ENCODE measurements at places on chromosomes 4 and X. TPM values are rescaled to one million over a fixed set of nuclear protein-coding genes. Genes with fewer than 3 reads are reported as not detected.
A peak's percentile ranks its signal among the peaks of the same experiment; 100 is the strongest.

The GUCY1B1 gene
- 98.7 TPM for total RNA-seq

GRCh38 chrX:105167233-105167632, 53.3 kb downstream of the TEX13A start:
- ATAC-seq = no peak

DNA sequence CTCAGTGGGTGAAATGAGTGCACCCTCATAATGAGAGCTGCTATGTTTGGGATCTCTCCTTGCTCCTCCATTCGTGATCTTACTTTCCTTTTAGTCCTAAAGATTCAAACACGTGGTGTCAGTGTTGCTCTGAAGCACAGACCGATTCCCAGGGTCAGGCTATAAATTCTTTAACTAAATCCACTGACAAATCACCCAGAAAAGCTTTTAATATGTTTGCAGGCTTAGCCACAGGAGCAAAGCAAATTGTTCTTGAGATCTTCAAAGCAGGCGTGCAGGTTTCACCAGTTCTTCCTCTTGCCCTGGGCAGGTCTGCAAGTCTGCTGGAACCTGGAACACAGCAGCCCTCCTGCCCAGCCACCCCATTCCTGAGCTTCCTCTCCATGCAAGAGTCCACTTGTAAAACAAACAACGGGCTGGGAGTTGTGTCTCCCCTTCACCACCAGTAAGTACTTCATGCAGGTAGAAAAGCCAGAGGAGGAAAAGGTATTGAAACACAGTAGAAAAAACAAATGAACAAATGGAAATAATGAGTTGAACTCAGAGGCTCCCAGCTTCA, 70.1 kb upstream of the ENPP6 start:
- ATAC-seq = peak; percentile 66

- ATAC-seq = peak; percentile 63
Measured at GRCh38 chr4:2220016-2220630, 21.8 kb downstream of the HAUS3 start.

The ZNF518B gene
- 28.7 TPM for total RNA-seq

The PHEX gene
- 1.1 TPM for total RNA-seq

The TEC gene
- total RNA-seq = 2.1 TPM

DNA sequence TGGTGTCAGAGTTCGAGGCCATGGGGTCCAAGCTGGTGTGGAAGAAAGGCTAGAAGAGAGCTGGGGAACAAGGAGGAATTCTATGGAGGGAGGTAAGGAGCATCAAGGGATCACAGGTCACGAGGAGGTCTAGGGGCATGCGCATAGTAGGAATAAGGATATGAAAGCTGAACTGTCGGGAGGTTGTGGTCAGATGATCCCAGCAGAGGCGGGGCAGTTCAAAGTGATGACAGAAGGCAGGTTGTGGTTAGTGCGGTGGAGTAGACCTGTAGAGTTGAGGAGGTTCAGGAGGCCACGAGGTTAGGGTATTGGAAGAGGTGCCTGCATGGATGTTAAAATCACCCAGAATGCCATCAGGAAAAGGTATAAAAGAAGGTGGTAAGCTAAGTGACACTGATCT, 156.3 kb downstream of the TMEM164 start:
- ATAC-seq = no peak

- ATAC-seq = no peak
Measured at GRCh38 chr4:103786014-103786413, 66.2 kb upstream of the TACR3 start.

DNA sequence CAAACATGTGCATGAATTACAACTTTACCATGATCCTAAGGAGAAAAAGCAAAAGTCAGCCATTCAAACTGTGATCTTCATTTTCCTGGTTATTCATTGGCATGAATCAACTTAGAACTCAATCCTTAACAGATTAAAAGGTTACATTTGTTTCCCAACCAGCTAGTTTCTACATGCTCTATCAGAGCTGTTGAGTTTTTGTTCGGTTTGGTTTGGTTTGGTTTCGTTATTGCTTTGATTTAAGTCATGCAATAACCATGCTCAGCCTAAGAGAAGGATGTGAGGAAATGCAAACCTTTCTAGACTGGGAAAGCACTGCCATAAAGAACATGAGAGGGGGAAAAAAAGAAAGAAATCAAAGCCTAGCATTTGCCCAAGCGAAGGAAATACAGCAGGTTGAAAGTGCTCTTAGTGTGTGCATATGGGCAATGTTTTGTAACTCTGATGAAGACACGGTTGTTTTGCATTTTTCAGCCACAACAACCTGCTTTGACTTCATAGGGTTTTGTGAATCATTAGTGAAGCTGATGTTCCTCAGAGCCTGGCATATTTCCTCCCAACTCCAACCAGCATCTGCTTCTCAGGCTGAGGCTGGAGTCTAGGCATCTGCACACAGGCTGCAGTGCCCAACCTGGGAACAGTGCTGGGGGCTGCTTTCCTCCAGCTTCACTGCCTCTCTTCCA, 234.3 kb downstream of the ZNF674 start:
- no peak for ATAC-seq

DNA sequence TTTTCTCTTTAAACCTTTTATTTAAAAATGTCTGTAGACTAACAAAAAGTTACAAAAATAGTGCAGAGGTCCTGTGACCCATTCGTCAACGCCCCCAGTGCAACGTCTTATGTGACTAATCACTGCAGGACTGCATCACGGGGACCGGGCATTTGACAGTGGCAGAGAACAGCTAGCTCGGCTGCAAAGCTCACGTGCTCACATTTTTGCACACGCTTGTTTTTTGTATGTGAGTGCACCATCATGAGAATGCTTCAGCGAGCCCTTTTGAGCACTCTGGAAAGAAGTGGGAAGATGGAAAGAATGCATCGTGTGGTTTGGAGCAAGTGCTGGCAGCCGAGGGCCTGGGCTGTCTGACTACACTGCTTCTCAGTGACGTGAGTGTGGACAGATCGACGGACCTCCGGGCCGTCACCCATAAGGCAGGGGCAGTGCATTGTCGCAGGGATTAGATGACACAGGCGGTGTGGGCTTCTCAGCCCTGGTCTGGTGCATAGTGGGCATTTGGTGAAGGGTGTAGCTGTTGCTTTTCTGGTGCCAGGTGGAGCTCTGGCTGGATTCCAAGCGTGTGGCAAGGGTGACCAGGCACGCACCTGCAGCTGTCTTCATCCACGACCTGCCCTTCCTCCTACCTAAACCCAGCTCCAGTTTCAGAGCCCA, 17.7 kb downstream of the SPON2 start:
- peak; percentile 62 for ATAC-seq

- ATAC-seq = no peak
Measured at GRCh38 chrX:133921764-133922389, 63.5 kb downstream of the GPC3 start.

DNA sequence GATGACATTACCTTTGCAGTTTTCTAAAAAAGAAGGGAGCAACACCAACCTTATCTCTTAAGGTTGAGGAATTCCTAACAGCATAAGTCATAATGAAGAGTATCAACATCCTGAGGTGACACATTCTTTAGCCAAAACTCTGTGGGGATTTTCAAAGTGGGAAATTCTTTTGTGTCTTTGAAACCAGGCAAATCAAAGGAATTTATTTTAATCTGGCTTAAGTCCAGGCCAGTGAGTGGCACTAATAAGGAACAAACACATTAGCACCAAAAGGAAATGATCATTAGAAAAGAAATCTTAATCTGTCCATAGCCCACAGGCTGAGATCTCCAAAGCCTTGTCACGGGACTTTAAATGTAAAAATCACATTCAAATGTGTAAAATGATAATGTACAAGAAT, 110.1 kb downstream of the LARP7 start:
- no peak for ATAC-seq

The MAGEB18 gene
- total RNA-seq = not detected

DNA sequence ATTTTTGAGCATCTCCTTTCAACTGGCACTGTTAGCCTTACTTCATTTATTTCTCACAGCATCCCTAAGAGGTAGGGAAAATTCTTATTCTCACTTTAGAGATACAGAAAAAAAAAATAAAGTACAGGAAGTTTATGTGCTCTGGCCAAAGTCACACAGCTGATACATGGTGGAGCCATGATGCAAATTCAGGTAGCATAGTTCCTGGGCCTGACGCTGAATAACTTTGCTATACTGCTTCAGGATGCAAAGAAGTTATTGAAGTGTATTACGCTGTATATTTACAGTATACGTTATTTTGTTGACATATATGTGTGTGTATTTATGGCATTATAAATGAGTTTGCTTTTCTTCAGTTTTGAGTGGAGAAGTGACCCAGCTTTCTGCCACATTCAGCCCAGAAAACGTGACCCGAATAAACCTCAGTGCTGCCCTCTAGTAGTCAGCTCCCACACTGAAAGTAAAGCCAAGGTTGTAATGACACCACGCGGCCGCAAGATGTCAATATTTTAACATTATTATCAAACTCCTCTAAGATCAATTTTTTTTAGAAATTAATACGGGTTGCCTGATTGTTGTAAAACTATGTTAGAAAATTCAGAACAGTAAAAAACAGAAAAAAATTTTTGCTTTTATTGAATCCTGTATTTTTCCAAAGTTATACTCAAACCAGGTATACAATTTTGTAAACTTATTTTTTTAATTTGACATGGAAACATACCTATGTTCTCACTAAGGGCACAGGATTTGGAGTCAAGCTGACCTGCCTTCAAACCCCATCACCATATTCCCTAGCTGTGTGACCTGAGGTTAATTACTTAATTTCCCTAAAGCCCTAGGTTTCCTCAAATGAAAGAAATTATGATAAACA, 3.8 kb upstream of the GUCY2F start:
- no peak for ATAC-seq

The LRCH2 gene
- total RNA-seq = 13.0 TPM

DNA sequence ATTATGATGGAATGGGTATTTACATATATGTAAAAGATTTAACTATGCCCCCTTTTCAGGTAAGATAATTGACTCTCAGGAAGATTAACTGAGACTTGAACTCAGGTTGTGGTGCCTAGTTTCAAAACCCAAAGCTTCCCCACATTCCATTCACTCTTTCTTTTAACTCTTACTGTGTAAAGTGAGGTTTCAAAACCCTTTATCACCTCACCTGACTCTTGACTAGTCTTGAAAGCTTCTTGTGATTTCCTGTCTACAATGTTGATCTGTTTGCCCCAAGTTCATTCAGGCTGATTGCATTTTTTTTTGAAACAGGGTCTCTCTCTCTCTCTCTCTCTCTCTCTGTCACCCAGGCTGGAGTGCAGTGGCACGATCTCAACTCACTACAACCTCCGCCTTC, 40.5 kb upstream of the RAPGEF2 start:
- no peak for ATAC-seq

DNA sequence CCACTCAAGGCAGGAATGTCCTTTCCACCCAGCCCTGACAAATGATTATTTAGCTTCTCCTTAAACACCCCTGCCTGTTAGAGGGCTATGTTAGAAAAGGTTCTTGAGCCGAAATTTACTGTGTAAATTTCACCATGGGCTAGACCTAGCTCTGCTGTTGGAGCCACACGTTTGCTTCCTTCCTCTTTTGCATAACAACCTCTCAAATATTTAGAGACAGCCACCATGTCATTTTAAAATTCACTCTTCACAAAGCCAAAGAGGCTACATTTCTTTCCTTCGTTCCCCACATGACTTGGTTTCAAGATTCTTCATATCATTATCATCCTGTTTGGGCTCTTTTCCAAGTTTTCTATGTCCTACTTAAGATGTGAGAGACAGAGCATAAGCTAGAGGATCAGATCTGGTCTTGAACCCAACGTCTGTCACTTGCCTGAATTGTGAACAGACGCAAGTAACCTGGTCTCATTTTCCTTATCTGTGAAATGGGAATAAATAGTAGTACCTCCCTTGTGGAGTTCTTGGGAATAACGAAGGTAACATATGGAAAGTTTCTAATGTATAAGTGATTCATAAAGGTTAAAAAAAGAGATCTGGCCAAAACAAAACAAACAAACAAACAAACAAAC, 6.7 kb downstream of the DOCK11 start:
- no peak for ATAC-seq

DNA sequence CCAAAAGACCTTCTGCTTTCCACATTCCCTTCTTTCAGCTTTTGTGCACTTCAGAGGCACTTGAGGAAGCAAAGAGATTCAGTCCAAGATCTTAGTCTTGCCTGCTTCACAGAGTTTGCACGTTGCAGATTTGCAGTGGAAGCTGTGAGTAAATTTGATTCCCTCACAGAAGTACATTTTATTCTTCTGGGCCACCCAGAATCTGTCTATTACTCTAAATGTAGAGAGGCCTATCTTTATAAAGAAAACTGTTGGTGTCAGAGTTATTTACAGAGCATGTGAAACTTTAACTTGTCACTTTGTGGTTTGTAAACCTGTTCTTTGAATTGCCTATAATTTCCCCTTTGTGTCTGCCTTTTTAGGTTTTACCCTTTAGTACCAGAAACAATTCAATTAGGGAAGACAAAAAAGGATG, 15.5 kb downstream of the SPRY1 start:
- no peak for ATAC-seq

- no peak for ATAC-seq
Measured at GRCh38 chr4:101262683-101263082, 84.6 kb downstream of the PPP3CA start.

GRCh38 chrX:112654871-112655270, 24.9 kb downstream of the LHFPL1 start:
- ATAC-seq = no peak

GRCh38 chr4:23235628-23236390, 543.1 kb downstream of the GBA3 start:
- ATAC-seq = no peak

GRCh38 chr4:156346959-156347385, 393.3 kb upstream of the CTSO start:
- no peak for ATAC-seq

DNA sequence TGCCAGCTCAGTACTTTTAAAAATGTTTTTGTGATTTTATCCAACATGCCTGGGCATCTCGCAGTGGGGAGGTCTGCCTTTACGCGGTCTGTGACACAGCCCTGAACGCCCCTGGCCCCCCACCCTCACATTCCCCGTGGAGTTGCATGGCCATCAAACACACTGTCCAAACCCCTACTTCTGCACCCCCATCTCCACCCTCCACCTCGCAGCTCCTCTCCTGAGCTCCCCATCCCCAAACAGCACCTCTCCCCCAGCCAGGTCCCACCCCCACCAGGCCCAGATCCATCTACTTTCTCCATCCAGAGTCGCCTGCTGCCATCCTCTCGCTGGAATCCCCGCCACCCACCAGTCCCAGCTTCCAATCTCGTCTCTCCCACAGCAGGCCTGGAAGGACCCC, 9.5 kb downstream of the ZFYVE28 start:
- no peak for ATAC-seq

The FRG1 gene
- total RNA-seq = 38.7 TPM

DNA sequence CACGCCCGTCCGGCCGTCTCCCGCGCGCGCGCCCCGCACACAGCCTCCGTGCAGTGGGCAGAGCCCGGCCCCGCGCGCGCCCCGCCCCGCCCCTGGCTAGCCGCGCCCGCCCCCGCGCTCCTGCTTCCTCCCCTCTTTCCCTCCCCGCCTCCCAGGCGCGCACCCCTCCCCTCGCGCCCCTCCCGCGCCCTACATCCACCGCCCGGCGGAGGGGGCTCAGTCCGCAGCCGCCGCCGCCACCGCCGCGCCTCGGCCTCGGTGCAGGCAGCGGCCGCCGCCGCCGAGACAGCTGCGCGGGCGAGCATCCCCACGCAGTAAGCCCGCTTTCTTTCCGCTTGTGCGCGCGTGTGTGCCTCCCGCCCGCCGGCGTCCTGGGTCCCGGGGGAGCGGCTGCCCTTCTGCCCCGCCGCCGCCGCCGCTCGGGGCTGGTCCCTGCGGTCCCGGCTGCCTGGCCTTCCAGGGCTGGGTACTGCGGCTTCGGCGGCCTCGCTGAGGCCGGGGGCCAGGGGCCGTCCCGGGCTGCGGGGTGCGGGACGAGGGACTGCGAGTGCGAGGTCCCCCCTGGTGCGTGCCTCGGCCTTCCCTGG, at the start of gene FHL1:
FHL1 (plus strand) TSS at position 219 of the 587 bp plus-strand sequence.
- ATAC-seq = peak; percentile 86

All from gastroesophageal sphincter (tissue), 4 donors.